ENCODE measurements at places on chromosomes 6 and 20.

GRCh38 chr20:37866051-37866450 lies 36.9 kb upstream of the VSTM2L start:
- no peak for DNase-seq

GRCh38 chr6:42424906-42425474 lies 26.7 kb downstream of the TRERF1 start:
- DNase-seq, result peak; percentile 5

GRCh38 chr20:3932277-3932676 lies 43.1 kb downstream of the PANK2 start:
- no peak for DNase-seq

DNA sequence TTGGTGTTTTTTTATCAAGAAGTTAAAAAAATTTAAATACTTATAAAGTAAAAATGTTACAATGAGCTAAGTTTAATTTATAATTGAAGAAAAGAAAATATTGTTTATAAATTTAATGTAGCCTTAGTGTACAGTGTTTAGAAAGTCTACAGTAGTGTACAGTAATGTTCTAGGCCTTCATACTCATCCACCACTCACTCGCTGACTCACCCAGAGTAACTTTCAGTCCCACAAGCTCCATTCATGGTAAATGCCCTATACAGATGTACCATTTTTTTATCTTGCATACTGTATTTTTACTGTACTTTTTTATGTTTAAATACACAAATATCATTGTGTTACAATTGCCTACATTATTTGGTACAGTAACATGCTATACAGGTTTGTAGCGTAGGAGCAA lies 26.0 kb downstream of the HTR1E start:
- DNase-seq, result no peak

- no peak for DNase-seq
These were observed 151.2 kb downstream of the ELOVL4 start for GRCh38 chr6:79796197-79796596.
